Kidney glomerular epithelial cell (primary cell): ENCODE measurements at places on chromosomes 12 and 14.

GRCh38 chr12:77232045-77232444 lies 166.7 kb upstream of the E2F7 start:
- DNase-seq, result no peak

- DNase-seq, result no peak
Observed at GRCh38 chr12:106107566-106107965, 31.2 kb downstream of the NUAK1 start.

DNA sequence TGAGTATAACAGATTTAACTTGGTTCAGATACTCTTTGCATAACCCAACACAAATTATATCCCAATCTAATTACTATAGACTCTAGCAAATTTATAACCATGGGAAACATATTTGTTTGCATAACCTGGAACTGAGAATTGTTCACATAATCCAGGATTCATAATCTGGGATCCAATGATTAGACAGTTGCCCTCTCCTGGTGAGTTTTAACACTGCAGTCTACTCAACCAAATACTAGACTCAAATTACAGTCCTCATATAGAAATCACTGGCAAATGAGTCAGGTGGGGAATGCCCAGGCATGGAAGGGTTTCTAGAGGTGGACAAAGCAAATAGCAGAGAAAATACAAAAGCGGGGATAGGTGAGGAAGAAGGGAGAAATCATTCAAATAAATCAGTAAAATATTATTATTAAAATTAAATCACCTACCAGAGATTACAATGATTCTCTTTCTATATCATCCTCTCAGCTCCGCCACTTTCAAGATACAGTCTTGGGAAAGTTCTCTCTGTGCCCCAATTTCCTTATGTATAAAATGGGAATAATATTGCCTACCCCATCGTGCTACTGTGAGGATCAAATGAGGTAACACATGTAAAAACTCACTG lies 9.4 kb downstream of the GCH1 start:
- peak; percentile 68 for DNase-seq

DNA sequence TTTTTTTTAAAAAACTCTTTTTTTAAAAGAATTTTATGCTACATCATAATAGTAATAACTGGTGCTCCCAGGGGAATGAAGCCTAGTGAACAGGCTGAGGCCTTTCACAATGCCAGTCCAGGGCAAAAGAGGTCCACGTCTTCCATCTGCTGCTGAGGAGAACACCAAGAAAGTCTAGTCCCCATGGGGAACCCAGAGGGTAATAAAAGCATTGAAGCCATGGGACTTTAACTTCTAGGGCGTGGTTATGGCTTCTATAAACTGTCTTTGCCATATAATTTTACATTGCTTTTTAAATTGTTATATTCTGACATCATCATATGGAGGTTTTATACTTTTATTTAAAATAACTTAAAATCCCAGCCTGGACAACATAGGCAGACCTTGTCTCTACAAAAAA lies 64.3 kb downstream of the SLC16A7 start:
- no peak for DNase-seq

GRCh38 chr14:106586098-106586704 lies 1059.8 kb downstream of the TMEM121 start:
- DNase-seq, result no peak

GRCh38 chr14:77337880-77338279 lies 17.0 kb downstream of the GSTZ1 start:
- no peak for DNase-seq
